GM13977 (cell line): ENCODE measurements at places on chromosomes 6 and 20.

- DNase-seq = no peak
Observed at GRCh38 chr6:62479697-62480220, 193.7 kb upstream of the KHDRBS2 start.

DNA sequence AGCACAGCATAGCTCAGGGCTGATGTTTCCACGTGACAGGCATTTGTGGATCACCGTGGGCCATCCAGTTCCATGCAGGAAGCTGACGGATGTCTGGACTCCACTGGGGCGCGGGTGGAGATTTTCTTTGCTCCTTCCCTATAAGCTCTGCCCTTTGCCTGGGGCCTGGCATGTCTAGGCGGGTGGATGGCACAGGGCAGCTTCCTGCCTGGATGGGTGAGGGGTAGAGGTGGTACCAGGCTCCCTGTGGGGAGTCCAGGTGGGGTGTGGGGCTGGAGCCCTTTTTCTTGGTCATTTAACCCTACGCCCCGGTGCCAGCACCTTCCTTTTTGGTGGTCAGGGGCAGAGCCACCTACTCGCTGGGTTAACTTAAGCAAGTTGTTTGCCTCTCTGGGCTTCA lies 10.4 kb downstream of the FAM110A start:
- no peak for DNase-seq

- DNase-seq = peak; percentile 44
Observed at GRCh38 chr6:39407446-39407993, 85.0 kb upstream of the KCNK16 start.

GRCh38 chr6:157648561-157648960 lies 174.5 kb upstream of the SNX9 start:
- no peak for DNase-seq

DNA sequence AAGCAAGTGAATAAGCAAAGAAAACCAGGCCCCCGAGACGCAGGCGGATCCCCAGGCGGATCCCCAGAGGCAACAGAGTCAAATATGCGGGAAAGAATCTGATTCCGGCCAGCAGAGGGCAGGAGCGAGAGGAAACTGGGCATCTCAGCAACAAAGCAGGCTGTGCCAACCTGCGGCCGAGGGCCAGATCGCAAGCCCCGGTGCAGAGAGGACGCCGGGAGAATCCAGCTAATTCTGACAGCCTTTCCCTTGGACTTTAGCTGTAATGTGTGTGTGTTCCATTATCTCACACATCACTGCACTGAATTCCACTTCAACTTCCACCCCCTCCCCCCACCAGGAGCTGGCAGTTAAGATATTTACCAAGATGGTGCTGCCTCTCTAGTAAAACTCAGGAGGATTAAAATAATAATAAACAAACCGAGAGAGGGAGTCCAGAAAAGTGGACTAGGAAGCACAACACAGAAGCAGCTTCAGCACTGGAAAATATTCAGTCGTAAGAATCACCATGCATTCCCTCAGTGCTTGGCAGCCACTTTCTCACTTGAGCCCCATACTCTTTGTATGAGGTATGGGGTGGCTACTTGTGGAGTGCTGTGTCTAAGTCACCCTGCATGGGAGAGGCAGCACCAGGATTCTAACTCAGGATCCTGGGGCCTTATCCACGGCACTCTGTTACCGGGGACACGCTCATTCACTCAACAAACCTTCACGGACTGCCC lies 66.2 kb upstream of the SNX9 start:
- peak; percentile 53 for DNase-seq

GRCh38 chr6:12845224-12846004 lies 128.8 kb downstream of the PHACTR1 start:
- no peak for DNase-seq

GRCh38 chr20:44684047-44684967 lies 30.9 kb upstream of the CCN5 start:
- no peak for DNase-seq

GRCh38 chr20:44714701-44715498 lies at the start of gene CCN5:
CCN5 (plus strand) TSS chr20:44715369; CDS start chr20:44715391, 22 bp downstream.
- DNase-seq = no peak

- no peak for DNase-seq
Observed at GRCh38 chr20:47187450-47188195, 168.9 kb downstream of the ZMYND8 start.

DNA sequence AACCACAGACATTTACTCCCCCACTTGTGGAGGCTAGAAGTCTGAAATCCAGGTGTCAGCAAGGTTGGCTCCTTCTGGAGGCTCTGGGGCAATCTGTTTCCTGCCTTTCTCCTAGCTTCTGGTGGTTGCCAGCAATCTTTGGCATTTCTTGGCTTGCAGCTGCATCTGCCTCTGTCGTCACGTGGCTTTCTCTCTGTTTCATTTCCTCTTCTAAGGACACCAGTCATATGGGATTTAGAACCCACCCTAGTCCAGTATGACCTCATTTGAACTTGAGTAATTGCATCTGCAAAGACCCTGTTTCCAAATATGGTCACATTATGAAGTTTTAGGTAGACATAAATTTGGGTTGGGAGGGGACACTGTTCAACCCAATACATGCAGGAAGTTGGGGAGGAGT lies 56.2 kb upstream of the EPB41L1 start:
- peak; percentile 61 for DNase-seq

DNA sequence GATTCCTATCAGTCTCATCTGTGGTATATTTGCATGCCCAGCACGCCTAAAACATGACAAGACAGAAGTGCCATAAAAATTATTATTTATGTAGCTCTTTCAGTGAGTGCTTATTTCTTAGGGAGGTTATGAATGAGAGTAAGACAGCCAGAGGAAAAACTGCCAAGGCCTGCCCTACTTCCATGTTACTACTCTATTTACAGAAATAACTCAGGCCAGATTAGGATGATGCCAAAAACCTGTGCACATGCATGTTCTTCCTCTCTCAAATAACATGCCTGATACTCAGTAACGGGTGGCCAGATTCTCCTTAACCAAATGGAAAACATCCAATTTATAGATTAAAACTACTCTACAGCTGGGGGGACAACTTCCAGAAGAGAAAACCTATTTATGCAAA lies 45.7 kb downstream of the ILRUN start:
- no peak for DNase-seq

GRCh38 chr6:145808239-145808638 lies 6.4 kb downstream of the FBXO30 start:
- no peak for DNase-seq

DNA sequence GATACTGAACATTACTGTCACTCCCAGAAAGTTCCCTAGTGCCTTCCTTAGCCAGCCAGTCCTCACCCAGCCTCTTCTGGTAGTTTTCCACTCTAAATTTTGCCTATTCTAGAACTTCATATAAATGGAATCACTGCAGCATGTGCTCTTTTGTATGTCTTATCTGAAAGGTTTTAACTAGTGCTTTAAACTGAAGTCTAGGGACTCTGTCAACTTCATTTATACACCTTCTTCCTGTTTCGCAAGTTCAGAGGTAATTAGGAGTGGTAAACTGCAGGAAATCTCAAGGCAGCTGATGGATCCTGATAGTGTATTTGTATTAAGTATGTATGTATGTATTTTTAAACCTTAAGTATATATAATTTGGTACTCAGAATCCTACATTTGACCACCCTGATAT lies 94.3 kb downstream of the TCP11 start:
- no peak for DNase-seq
